Thoracic aorta endothelial cell (primary cell): ENCODE measurements at places on chromosomes 1 and 21. TPM values are rescaled to one million over a fixed set of nuclear protein-coding genes. Genes with fewer than 3 reads are reported as not detected.

The SPRR5 gene
- not detected in 2 replicates for total RNA-seq

The CELA3A gene
- total RNA-seq = not detected in 2 replicates

The OR14A2 gene
- total RNA-seq = not detected in 2 replicates

The ARHGEF19 gene
- total RNA-seq = 4.7 and 7.6 TPM in 2 replicates

The CELA2A gene
- total RNA-seq = not detected in 2 replicates

The ZNF695 gene
- 3.2 and 4.5 TPM in 2 replicates for total RNA-seq

The PRKAA2 gene
- total RNA-seq = 10.0 and 11.2 TPM in 2 replicates

The KCNQ4 gene
- 0.07 and 0.13 TPM in 2 replicates for total RNA-seq

The TTLL10 gene
- not detected in 2 replicates for total RNA-seq

The TFF2 gene
- total RNA-seq = not detected in 2 replicates

The SPOCD1 gene
- total RNA-seq = 53.7 and 57.9 TPM in 2 replicates

The AMY2B gene
- 1.6 and 2.9 TPM in 2 replicates for total RNA-seq

The FAM177B gene
- not detected in 2 replicates for total RNA-seq

The HMGCS2 gene
- not detected in 2 replicates for total RNA-seq

The KRTAP6-3 gene
- total RNA-seq = not detected in 2 replicates
